MCF 10A (cell line): ENCODE measurements at places on chromosomes 1 and 21.

DNA sequence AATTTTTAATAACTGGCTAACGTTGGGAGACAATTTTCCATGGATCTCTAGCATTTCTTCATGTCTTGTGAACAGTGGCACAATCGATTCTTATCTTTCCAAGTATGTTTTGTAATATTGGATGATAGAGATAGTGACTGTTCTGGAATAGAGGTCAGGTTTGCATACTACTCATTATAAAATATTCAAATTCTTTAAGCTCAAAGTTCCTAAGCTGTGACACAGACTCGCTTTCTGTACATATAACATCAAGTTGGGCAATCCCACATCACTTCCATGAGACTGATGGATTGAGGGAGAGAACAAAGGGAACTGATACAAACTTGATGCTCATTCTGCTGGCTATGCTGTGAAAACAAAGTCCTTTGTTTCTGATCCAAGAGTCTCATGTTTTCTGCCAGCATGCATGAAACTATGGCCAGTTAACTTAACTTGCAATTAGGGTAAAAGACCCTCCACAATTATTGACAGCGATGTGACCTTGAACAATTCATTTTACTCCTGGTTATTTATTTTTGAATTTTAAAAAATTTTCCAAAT lies 392.4 kb downstream of the TTLL7 start:
- H3K27ac ChIP-seq: no peak overlapping the region
- DNase-seq: no peak
- no peaks in the 10 kb centered on the region for H3K27me3 ChIP-seq
- H3K4me3 ChIP-seq: no peak overlapping the region

GRCh38 chr1:27519331-27520258 lies 29.6 kb upstream of the WASF2 start:
- peaks cover 58% of the 10 kb centered on the region for H3K4me1 ChIP-seq
- no peaks in the 10 kb centered on the region for H3K36me3 ChIP-seq
- H3K27me3 ChIP-seq: no peaks in the 10 kb centered on the region
- no peak overlapping the region for H3K4me3 ChIP-seq
- H3K27ac ChIP-seq: no peak overlapping the region

DNA sequence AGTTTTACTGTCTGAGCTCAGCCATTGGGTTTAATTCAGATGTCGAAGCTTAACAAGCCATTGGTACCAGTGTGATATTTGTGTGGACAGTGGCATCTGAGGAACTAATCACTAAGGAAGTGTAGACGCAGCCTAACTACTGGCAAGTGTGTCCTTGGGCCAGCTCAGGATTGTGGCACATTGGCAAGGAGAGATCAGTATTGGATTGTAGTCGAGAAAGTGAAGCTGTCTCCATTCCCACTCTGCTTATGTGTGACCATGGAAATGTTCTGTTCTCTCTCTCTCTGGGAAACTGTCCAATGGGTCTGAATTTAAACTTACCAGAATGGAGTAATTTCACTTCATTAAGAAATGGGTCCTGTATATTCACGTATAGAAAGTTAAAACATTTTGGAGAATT lies 112.2 kb downstream of the ITSN1 start:
- no peak overlapping the region for H3K27ac ChIP-seq
- no peaks in the 10 kb centered on the region for H3K27me3 ChIP-seq
- H3K4me3 ChIP-seq: no peak overlapping the region

DNA sequence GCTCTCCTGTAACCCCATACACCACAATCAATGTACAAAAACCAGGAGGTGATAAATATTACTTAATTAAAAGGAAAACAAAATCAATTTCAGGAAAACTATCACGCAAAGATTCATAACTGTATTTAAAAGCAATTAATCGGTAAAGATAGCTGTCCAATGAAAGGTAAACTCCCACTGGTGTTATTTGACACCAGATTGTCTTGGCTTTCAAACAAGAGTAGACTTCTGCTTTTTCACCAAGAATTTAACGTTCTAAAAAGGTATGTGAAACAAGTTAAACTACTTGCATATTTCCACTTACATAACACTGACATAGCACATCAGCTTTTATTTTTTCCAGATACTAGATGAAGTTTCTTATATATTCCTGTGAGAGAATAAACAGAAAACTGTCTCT lies 3.5 kb downstream of the PLPP3 start:
- H3K36me3 ChIP-seq: no peaks in the 10 kb centered on the region
- no peak overlapping the region for H3K27ac ChIP-seq
- H3K4me3 ChIP-seq: no peak overlapping the region
- DNase-seq: no peak
- H3K27me3 ChIP-seq: no peaks in the 10 kb centered on the region
- H3K4me1 ChIP-seq: no peaks in the 10 kb centered on the region

DNA sequence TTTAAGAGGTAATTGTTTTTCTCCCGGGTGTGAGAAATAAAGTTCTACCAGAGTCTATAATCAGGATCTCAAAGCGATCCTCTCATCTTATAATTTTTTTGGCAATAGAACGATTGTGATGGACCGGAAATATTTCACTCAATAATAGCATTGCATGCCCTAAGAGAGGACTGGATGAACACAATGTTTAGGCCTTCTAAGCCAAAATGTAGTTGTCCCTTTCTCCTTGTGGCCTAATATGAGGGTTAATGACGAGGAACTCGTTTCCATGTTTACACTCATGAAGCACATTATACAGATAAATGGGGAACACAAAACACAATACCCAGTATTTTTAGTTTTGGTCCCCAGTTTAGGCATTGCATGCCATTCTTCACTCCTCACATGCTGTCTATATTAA lies 5.9 kb downstream of the TBX15 start:
- H3K36me3 ChIP-seq: peaks cover 5% of the 10 kb centered on the region
- no peaks in the 10 kb centered on the region for H3K4me1 ChIP-seq
- no peak for DNase-seq

GRCh38 chr1:25524568-25525360 lies 18.6 kb upstream of the LDLRAP1 start:
- peaks cover 12% of the 10 kb centered on the region for H3K27me3 ChIP-seq
- H3K4me1 ChIP-seq: no peaks in the 10 kb centered on the region
- H3K27ac ChIP-seq: no peak overlapping the region
